ENCODE measurements at places on chromosomes 4 and X.

DNA sequence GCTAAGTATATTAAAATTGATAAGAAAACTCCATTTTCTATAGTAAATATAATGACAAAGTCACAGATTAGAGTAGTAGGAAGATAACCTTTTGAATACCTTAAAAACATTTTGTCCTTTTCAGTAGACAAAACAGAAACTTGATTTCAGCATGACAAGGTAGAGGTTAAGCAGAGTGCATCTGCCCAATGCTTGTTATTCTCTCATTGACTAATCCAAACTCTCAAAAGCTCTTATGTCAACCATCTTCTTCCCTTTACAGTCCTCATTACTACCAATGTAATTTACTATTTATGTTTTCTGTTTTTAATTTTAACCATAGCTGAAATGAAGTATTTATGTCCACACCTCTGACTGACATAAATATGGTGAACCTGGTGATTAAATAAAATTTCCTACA, 11.1 kb downstream of the NIPAL1 start:
- no peak for DNase-seq

- DNase-seq = no peak
Measured at GRCh38 chr4:86096373-86096772, 263.5 kb downstream of the MAPK10 start.

DNA sequence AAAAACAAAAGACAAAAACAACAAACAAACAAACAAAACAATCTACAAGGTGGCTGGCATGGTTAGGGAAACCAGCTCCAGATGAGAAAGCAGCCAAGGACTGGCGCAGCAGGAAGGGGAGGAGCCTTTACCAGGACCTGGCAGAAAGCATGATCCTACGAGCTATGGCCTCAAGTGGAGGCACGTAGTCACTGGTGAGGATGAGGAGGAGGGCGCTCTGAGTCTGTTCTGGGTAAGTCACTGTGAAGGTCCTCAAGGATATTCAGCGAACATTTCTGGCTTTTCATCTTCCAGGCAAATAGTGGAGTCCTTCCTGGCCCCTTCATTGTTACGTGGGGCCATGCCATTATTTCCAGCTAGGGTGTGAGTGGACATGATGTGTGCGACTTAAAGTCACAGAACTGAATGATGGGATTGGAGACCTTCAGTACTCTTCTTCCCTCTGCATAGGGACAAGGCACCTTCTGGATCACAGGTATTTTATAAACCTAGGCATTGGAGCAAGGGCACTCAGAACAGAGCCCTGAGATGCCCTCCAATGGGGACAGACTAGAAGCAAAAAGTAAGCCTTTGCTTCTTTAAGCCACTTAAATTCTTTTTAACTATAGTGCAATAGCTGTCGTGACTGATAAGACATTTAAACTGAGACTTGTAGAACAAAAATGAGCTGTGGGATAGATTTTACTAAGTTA, 771.3 kb downstream of the RAB28 start:
- DNase-seq = no peak

- DNase-seq = no peak
Measured at GRCh38 chr4:117479673-117480072, 394.3 kb upstream of the TRAM1L1 start.

DNA sequence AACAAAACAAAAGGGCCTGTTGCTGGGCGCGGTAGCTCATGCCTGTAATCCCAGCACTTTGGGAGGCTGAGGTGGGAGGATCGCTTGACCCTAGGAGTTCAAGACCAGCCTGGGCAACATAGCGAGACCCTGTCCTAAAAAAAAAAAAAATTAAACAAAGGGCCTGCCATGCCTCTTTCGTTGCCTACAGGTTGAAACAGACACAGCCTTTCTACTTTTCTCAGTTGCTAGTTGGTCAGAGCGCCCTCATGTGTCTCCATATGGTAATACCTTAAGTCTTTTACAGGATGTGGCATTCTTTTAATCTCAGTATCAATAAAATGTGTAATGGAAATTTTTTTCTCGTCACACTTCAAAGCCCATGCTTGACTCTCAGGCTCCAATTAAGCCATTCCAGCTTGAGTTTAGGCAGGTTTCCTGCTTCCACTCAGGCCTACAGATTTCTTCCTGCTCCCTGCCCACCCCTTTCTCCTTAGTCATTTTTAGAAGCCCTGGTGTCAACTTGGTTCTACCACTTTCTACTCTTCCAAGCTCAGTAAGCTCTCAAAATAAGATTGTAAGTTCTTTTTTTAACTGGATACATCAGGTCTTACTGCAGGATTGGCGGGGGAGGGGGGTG, 4.6 kb upstream of the SOWAHD start:
- DNase-seq = no peak

DNA sequence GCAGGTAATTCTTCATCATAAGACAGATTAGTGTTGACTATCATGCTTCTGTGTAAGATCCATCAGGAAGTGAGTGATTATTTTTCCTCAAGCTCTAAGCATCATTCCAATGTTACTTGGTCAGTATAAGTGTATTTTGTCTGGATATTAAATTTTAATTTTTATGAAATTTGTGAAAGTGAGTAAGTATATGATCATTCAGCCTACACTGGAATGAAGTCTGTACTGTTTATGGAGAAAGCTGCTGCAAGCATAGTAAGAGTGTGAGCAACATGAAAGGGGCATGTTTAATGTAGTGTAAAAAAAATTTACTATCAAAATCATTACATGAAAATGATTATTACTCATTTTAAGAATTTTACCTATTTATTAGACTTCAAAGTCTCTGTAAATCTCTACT, 84.8 kb downstream of the IL15 start:
- no peak for DNase-seq

- DNase-seq = peak; percentile 27
Measured at GRCh38 chr4:141307241-141307689, 86.6 kb downstream of the ZNF330 start.

DNA sequence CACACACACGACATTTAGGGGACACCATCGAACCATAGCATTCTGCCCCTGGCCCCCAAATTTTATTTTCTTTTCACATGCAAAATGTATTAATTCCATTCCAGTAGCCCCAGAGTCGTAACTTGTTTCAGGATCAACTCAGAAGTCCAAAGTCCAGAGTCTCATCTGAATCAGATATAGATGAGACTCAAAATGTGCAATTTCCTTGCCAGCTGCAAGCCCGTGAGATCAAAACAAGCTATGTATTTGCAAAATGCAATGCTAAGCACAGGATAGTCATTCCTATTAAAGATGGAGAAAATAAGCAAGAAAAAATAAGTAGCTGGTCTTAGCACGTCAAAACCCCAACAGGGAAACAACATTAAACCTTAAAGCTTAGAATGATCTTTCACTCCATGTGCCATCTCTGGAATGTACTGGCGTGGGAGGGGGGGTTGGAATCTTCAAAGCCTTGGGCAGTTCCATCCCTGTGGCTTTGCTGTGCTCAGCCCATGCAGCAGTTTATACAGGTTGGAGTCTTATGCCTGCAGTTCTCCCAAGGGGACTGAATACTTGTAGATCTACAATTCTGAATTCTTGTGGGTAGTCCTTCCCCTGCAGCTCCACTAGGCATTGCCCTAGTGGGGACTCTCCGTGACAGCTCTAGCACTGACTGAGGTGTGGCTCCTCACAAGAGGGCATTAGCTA, 47.7 kb upstream of the SYTL5 start:
- no peak for DNase-seq

GRCh38 chr4:86961116-86961515, 26.3 kb downstream of the AFF1 start:
- no peak for DNase-seq

- DNase-seq = no peak
Measured at GRCh38 chr4:127601029-127601428, 31.7 kb upstream of the INTU start.

GRCh38 chr4:172147687-172148086, 334.5 kb downstream of the GALNTL6 start:
- DNase-seq = no peak

DNA sequence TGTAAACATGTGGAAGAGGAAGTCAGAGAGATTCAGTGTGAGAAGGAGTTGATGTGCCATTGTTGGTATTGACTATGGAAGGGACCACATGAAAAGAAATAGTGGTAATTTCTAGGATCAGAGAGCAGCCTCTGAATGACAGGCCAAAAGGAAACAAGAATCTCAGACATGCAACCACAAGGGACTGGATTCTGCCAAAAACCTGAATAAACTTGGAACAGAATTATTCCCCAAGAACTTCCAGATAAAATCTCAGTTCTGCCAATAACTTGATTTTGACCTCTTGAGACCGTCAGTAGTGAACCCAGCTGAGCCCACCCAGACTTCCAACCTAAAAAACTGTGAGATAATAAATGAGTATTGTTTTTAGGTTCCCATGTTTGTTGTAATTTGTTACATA, 653.6 kb upstream of the NR3C2 start:
- DNase-seq = no peak

- DNase-seq = no peak
Measured at GRCh38 chr4:151147000-151147399, 47.6 kb downstream of the RPS3A start.

DNA sequence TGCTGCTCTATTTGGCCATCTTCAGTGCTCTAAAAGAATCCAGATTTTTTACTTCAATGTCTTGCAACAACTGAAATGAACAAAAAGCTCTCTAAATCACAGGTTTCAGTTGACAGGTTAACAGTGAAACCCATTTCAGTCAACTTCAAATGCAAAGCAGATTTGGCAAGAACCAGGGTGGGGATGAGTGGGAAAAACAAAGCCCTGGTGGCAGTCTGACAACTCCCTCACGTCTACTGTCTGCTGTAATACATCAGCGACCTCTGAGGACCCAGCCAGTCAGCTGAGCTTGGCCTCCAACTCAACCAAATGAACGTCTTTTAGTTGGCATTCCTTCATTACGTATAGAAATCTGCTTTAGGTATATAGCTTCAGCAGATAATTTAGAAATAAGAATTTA, 95.8 kb downstream of the COL25A1 start:
- no peak for DNase-seq

DNA sequence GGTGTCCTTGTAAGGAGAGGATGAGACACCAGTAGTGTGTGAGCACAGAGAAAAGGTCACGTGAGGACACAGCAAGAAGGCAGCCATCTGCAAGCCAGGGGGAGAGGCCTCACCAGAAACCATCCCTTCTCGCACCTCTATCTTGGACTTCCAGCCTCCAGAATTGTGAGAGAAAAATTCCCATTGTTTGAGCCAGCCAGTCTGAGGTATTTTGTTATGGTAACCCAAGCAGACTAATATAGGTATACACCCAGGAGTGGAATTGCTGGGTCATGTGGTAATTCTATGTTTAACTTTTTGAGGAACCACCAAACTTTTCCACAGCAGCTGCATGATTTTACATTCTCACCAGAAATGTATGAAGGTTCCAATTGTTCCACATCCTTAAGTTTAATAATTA, 25.6 kb downstream of the ZDHHC9 start:
- no peak for DNase-seq

GRCh38 chrX:11764602-11765067, 6.6 kb downstream of the MSL3 start:
- no peak for DNase-seq

DNA sequence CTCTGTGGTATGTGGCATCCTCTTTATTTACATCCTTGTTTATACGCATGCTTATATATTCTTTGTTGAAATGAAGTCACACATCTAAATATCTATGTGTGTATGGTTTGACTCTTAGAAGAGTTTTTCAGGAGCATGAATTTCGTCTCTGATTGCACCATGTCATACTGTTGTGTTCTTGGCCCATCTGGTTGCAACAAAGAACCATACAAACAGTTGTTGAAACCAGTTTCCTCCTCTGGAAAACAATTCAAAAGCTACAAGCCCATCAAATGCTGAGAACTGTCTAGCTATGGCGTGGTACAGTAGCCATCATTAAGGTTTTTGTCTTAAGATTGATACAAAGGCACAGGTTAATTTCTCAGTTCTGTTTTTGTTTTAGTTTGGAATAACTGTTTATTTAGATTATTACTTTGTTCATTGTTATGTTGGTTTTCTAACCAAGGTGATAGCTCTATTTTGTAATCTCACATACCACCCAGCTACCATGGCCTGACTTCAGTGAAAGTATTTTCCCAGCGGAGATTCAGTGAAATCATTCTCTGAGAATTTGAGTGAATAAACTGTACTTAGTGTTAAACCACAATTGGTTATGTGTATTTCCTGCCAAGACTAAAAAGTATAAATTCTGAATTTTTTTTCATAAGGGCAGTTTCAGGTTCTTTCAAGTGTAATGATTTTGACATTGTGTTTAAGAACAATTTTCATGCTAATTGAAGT, 91.0 kb downstream of the ARHGAP24 start:
- DNase-seq = no peak

DNA sequence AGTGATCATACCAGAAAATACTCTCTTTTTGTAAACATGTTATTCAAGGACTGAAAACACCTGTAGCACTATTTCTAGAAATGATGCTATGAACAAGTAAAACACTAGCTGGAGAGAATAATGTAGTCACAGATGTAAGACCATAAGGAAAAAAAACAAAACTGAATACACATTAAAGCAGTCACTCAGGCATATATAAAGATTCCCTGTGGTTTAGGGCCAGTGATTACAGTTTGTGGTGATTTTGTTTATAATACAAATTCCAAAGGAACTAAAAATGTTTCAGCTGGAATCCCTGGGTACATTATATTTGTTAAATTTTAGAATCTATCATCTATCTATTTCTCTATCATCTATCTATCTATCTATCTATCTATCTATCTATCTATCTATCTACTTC, 777.8 kb upstream of the FRG1 start:
- no peak for DNase-seq

GRCh38 chr4:14176613-14177012, 549.1 kb upstream of the BOD1L1 start:
- DNase-seq = no peak

- no peak for DNase-seq
Measured at GRCh38 chrX:143165778-143166177, 140.1 kb downstream of the SPANXN4 start.

DNA sequence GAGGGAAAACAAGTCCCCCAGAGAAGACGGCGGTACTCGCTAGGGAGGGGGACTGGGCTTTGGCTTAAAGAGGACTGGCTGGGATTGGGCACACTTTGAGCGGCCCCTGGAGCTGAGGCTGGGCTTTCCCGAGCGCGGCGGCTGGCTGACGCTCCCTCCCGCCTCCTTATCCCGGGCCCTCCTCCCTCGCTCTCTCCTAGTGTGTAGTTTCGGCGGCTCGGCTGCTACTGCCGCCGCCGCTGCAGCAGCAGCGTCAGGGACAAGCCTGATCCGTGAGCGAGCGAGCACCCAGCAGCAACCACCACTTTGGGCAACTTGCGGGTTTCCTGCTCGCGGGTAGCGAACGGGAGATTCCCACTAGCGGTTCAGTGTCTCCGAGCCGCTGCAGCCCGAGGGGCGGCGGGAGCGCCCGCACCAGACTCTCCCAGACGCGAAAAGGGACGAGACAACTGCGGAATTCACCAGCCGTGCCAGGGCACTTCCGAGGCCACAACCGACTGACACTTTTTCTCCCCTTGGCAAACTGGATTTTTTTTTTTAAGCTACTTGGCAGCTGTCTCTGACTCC, 632 bp upstream of the PCDH7 start:
- DNase-seq = peak; percentile 30

- DNase-seq = no peak
Measured at GRCh38 chr4:188117631-188118324, 8.4 kb upstream of the TRIML2 start.

- no peak for DNase-seq
Measured at GRCh38 chr4:38008571-38009021, 48.4 kb downstream of the PTTG2 start.

GRCh38 chrX:27336466-27337091, 126.6 kb downstream of the PPP4R3C start:
- no peak for DNase-seq

All from right lobe of liver (tissue), 6 donors.